NCI-H526 (cell line): ENCODE measurements at places on chromosomes 1 and 21.

- DNase-seq = no peak
Measured at GRCh38 chr1:217585577-217585976, 45.3 kb downstream of the GPATCH2 start.

GRCh38 chr1:232980355-232980978, 30.1 kb downstream of the NTPCR start:
- no peak for DNase-seq

GRCh38 chr1:209630383-209631225, 21.6 kb downstream of the LAMB3 start:
- no peak for DNase-seq

DNA sequence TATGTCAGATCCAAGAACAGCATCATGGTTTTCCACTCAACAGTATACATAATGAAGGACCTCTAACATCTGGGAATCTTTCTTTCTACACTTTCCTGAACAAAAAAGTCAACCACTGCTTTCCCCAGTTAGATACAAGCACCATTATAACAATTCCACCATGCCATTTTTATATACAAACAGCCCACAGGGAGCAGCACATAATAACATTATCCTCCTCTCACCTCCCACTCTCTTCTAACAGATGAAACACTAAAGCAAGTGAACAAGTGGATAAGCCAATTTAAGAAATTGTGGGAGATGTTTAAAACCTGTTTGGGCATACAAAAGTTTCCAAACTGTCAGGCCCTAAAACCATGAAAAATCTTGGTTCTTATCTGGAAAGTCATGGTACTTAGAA, 29.4 kb upstream of the PRRC2C start:
- DNase-seq = no peak

GRCh38 chr1:205214756-205215155, 3.3 kb upstream of the DSTYK start:
- DNase-seq = no peak

DNA sequence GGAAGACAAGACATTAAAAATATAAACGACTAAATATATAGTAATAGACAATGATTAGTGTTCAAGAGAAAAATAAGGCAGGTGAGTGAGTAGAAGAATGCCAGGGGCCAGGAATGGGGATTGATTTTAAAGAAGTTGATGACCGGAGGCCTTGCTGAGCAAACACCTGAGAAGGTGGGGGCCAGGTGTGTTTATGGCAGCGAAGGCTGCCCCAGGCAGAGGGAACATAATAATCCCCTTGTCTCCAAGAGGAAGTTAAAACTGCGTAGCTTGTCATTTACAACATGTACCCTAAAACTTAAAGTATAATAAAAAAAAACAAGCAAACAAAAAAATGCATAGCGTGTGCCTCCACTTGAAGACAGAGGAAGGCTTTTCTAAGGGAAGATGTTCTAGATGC, 220.3 kb downstream of the URB2 start:
- no peak for DNase-seq

- DNase-seq = no peak
Measured at GRCh38 chr1:37258068-37258467, 216.3 kb upstream of the ZC3H12A start.

DNA sequence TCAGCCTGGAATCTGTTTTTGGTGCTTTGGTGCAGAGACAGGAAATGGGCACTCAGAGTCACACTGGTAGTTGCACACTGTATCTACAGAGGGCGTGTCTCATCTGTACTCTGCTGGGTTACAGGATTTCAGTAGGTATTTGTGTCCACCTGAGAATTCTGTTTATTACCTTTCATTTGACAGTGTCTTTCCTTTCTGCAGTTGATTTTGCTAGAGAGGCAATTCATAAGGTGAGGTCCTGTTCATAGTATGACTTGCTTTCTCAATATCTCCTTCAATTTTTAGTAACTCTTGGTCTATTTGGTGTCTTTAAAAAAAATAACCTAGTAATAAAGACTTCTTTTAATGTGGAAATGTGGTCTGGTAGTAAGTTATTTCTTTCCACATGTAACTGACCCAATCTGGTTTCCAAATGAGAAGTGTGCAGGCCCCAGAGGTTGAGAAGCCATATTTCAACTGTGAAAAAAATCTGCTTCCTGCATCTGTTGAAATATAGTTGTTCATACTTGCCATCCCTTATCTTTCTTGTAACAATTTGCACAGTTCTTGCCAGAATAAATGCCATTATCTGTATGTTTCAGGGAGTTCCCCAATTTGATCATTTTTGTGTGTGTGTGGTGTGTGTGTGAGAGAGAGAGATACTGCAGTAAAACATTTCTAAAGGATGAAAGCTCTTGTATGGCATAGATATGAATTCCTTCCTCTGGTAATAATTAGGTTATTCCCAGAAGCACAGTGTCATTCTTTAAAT, 78.4 kb upstream of the DNAJC6 start:
- no peak for DNase-seq

- DNase-seq = peak; percentile 33
Measured at GRCh38 chr1:176205332-176205914, 1.7 kb downstream of the COP1 start.

DNA sequence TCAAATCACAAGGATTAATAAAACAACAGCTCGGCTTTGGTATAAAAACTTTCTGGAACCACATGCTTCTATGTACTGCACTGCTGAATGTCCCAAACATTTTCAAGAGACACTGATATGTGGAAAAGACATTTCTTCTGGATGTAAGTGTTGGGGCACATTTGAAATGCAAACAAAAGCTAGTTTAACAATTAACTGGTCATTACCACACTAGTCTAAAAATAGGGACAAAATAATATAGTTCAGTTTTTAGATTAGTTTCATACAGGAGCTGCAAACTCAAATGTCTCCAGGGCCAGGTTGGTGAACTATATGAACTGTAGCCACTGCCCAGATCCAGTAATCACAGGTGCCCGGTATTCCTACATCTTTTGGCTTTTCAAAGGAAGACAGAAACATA, 3.2 kb downstream of the IL23R start:
- no peak for DNase-seq

DNA sequence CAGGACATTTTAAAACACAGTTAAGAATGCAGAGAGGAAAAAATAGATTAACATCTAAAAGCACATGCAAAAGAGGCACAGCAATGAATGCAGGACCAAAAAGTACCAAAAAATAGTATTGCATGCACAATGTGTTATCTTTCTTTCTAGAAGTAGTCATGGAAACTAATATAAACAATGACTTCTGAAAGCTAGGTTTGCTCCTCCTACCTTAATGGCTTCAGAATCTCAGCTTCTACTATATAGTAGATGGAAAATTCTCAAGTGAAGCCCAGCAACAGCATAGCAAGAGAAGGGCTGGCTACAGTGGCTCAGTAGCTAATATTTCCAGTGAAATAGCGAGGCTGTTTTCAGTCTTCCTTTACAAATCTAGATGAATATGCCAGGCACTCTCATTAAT, 125.1 kb downstream of the CRB1 start:
- DNase-seq = no peak

DNA sequence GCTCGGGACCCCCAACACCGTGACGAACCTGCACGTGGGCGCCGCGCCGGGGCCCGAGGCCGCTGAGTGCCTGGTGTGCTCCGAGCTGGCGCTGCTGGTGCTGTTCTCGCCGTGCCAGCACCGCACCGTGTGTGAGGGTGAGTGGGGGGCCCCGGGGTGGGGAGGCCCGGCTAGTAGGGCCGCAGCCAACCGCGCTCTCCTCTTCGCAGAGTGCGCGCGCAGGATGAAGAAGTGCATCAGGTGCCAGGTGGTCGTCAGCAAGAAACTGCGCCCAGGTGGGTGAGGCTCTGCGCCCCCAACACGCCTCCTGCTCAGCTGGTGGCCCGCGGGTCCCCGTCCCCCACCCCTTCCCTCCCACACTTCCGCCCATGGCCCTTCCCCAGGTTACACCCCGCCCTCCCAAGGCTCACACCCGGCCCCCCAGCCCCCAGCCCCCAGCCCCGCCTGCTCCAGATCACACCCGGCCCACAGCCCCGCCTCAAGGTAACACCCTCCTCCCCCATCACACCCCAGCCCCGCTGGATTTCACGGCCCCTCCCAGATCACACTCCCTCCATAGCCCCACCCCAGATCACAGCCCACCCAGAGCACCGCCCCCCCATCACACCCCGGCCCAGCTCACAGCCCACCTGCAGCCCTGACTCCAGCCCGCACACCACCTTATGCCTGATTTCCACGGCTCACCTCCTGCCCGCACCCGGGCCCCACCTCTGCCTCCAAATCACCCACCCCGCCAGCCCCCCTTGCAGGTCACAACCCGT, 2.4 kb upstream of the MMP23B start:
- no peak for DNase-seq

GRCh38 chr1:198601936-198602889, 36.6 kb upstream of the PTPRC start:
- no peak for DNase-seq

- DNase-seq = no peak
Measured at GRCh38 chr21:15444118-15444960, 285.4 kb upstream of the USP25 start.

GRCh38 chr1:20834780-20835179, 47.7 kb upstream of the HP1BP3 start:
- DNase-seq = no peak

- no peak for DNase-seq
Measured at GRCh38 chr1:90201467-90202358, 206.8 kb downstream of the ZNF326 start.

- DNase-seq = no peak
Measured at GRCh38 chr21:39029086-39029755, 154.0 kb downstream of the PSMG1 start.

DNA sequence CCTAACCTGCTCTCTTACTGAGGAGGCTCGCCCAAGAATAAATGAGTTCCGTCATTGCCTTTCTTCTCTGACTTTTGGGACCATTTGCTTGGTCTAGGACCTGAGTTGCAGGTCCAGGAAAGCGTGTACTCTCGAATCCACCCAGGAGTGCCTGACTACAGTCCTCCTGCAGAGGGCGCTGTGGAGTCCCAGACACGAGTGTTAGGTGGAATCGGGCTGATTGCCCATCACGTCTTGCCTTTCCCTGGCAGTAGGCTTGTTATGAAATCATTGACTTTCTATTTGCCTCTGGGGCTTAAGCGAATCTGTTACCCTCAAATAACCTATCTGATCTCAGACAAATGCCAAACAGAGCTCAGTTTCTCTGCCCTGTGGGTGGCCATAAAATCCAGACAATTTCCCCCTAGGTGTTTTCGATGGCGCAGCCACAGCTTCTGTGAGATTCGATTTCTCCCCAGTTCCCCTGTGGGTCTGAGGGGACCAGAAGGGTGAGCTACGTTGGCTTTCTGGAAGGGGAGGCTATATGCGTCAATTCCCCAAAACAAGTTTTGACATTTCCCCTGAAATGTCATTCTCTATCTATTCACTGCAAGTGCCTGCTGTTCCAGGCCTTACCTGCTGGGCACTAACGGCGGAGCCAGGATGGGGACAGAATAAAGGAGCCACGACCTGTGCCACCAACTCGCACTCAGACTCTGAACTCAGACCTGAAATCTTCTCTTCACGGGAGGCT, at the start of gene IL20:
IL20 (plus strand) TSS at position 685 of the 733 bp plus-strand sequence. CDS start 230 bp downstream, outside the sequence.
- DNase-seq = peak; percentile 33

DNA sequence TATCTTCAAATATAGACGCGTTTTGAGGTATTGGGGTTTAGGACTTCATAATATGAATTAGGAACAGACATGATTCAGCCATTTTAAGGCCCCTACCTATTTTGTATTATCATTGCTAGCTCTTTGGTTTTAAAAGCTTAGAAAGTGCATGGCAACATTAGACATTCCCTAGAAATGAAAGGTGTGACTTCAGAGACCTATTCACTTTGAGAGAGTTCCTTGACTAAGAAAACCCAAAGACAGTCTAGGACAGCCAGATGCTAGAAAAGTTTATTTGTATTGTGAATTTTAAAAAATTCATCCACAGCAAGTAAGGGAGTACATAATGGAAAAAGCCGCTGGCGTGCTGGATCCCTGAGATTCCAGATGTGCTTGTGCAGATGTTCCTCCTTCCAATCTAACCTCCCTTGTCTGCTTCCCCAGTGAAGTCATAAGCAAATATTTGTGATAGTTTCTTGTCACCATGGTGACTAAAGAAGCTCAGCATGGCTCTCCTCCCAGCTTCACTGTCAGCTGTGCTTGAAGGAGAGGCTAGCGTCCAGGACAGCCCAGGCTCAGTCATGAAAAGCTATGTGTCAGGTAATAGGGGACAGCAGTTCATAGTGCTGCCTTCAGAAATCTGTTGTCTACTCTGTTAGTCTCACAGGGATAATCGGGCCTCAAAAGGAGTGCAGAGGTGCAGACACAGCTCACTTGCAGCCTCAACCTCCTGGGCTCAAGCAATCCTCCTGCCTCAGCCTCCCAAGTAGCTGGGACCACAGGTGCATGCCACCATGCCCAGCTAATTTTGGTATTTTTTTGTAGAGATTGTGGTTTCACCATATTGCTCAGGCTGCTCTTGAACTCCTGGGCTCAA, 34.8 kb downstream of the KPNA6 start:
- DNase-seq = peak; percentile 17

- no peak for DNase-seq
Measured at GRCh38 chr1:202145068-202145743, 669 bp upstream of the ARL8A start.

DNA sequence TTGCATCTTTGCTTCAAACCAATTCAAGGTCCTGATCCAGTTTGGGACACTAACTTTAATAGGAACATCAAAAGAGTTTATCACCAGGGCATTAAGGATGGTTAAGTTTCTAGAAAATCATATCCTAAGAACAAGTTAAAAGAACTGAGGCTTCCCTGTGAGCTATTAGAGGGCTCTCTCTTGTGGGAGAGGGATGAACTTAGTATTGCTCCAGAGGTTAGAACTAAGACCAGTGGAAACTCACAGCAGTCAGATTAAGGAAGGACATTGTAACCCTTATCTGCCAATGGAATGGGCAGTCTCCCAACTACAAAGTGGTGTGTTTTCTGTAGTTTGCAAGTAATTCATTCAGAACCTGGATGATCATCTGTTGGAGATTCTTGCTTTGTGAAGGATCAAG, 36.8 kb downstream of the UBE2U start:
- DNase-seq = no peak

DNA sequence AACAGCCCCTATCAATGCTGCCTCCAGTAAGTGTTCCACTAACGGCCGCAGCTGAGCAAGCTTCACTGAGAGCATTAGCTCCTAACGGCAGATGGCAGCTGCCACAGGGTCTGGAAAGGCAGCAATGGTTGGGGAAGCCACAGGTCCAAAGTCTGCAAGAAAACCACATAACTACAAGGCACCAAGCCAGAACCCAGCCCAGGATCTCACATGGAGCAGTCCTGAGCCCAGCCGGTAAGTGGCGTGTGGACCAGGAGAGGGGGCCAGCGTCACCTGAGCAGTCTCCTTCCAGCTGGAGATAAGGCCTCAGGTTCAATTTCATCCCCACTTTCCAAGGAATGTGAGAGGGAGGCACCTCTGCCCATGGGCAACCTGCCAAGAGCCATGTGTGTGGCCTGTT, 13.2 kb downstream of the SYT2 start:
- no peak for DNase-seq

- DNase-seq = no peak
Measured at GRCh38 chr1:158199849-158200248, 19.2 kb downstream of the CD1D start.

- peak; percentile 67 for DNase-seq
Measured at GRCh38 chr1:37474697-37475379, 458 bp downstream of the ZC3H12A start.
